ENCODE measurements at places on chromosomes 4 and X.

DNA sequence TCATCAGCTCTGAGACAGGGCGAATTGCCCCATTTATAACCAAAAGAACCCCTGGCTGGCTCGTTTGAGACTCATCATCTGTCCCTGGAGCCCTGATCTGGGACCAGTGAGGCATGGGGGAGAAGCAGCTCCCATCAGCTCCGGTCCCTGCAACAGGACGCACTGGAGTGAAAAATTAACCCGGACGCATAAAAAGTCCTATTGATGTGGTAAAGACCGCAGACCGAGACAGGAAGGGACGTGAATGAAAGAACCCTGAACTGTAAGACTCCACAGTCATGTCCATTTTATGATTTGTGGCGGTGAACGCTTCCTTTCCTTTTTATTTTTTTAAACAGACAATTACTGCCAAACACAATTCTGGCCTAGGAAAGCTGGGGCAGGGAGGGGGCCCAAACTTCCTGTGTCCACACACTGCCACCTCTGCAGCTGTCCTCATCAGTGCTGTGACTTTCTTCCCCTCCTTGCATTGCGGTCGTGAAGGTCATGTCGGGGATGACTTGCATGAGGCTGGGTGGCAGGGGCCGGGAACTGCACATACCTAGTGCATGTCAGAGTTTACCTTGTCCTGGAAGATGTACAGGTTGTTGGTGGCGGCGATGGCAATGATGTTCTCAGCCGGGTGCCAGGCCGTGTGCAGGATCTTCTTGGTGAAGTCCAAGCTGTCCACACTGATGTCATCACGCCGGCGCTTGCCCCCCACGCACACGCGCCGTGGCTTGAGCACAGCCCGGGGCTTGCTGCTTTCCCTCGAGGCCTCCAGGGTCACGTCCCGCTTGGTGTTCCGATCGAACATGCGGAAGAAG, 53.3 kb downstream of the WFS1 start:
- DNase-seq: no peak

GRCh38 chr4:60344908-60345307, 855.2 kb upstream of the ADGRL3 start:
- no peak for DNase-seq

DNA sequence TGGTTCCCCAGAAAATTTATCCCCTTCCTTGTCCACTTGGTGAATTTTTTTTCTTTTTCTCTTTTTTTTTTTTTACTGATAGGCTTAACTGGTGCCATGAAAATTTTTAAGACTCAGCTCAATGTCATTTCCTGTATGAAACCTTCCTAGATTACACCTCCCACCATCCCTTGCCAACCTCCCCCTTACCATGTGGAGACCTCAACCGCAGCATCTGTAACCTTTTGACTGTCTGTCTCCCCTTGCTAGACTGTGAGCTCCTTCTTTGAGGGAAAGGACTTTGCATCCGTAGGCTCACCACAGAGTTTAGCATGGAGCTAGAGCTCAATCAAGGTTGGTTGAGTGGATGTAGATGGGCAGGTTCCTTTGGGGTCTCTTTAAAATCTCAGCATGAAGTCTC, 5.2 kb upstream of the PGRMC1 start:
- no peak for DNase-seq

GRCh38 chr4:121242188-121242750, 78.1 kb upstream of the TNIP3 start:
- no peak for DNase-seq

DNA sequence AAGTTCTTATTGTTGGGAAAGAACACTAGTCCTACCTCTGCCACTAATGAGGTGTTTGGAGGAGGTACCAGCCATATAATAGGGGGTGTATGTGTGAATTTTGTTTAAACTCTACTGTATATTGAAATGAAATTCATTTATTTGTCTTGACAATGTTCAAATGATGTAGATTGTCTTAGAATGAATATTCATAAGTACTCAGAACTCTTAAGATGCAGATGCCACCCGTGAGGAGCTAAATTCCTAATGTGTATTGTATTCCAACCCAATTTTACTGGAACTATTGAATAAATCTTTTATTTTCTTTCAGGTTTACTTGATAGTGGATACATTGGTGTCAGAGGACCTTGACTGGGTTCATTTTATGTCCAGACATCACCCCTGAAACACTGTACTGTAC, 63.9 kb upstream of the RAB33B start:
- DNase-seq: no peak

GRCh38 chrX:155956099-155956498, 41.4 kb upstream of the IL9R start:
- no peak for DNase-seq

GRCh38 chr4:52946855-52947254, 84.7 kb downstream of the RASL11B start:
- no peak for DNase-seq

Data from fibroblast of the aortic adventitia (primary cell).